GM10248 (cell line): ENCODE measurements at places on chromosomes 1 and 21.

DNA sequence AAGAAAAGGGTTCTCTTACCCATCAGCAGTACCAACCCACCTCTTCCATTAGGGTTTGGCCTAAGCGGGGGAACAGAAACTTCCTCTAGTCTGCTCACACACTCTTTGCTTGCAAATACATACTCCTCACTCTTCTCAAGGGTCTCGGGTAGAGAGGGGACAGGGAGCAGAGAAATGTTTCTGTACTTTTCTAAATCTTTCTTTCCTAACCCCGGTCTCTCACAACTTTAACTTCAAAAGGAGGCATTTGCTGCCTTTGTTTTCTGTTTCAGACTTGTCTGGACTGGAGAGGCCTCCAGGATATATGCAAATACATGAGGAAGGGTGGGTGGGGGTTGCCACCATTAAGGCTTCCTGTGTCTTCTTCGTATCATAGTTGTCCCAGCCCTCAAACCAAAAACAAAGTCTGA, 10.5 kb upstream of the LAX1 start:
- no peak for DNase-seq

DNA sequence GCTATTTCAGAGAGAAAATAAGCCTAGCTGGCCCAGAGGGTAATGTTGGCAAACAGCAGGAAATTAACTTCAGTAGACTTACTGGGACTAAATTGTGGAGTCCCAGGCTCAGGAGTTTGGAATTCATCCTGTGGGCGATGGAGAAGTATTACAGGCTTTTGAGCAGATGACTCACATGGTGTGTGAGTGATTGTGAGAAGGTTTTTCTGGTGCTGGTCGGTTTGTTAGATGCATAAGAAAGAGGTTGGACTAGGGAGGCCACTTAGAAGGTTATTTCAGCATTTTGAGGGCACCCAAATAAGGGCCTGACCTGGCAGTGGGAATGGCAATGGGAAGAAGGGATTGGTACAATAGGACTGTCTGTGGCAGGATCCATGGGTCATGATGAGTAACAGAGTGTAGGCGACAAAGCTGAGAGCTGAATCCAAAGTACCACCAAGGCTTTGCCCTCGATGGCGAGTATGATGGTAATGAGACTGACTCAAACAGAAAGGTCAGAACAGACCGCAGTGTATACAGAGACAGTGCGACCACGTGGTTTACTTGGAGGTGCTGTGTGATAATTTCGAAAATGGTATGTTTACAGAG, 69.2 kb upstream of the KIF26B start:
- DNase-seq, result peak; percentile 34

- no peak for DNase-seq
These were observed 26.7 kb downstream of the MAP10 start for GRCh38 chr1:232831895-232832294.

DNA sequence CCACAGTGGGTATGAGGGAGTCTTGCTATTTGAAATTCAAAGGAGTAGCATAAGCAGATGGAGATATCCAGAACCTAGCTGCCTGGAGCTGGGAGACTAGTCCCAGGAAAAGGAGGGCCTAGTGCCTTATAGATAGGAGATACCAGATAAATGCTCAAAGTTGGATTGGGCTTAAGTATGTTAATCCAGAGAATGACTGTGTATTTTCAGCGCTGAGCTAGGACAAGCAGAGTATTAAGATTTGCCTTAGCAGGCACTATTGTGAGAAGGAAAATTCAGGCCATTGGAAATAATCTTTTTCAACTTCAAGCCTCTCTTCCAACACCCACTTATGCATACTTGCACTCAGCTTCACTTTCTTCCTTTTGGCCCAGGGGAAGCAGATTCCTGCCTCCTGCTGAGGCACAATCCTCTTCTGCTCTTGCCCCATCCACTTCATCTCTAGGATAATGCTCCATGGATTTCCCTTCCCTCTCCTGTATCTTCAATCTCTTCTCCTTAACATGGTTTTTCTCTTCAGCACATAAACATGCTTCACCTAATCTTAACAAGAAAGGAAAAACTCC, 21.1 kb downstream of the PIK3C2B start:
- no peak for DNase-seq

DNA sequence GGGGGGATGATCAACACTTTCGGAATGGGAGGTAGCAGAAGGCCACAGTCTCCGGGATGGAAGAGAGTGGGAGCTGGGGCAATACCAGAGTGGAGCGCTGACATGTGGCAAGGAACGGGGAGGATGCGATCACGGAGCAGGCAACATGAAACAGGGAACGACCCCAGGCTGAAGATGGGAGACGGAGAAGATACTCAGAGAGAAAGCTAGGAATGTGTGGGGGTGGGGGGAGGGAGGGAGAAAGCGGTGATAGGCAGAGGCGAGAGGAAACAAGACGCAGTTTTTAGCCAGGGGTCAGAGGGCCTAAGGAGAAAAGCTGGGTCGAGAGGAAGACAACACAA, 577 bp downstream of the RAB3GAP2 start:
- DNase-seq, result no peak

DNA sequence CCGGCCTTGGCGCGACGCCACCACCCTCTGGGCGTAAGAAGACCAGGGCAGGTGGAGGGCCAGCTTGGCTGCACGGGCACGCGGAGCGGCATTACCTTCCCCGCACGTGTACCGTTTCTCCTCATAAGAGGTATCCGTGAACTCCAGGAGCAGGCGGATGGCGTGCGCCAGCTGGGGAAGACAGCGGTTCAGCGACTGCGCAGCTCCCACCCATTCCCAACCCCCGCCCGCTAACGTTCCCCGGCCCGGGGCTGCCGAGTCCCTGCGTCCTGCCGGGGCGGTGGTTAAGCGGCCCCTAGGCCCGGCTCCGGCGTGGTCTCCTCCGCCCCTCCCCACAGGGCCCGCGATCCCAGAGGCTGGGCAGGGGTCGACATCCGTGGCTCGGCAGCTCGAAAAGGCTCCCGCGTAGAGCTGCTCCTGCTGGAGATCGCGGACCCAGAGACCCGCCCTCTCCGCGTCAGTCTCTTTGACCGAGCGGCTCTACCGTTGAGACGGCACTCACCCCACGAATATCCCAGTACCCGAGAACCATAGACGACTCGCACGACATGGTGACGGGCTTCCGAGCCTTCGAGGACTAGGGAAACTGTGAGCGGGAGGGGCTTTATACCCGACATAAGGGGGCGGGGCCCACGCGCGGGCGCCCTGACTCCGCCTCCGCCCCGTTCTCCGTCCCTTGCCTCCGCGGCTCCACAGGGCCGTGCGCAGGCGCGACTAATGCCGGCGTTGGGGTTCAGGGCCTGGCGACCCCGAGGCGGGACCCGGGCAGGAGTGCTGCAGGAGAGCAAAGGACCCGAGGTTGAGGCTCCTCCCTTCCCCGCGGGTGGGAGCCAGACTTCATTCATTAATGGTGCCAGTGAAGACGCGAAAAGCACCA, 862 bp downstream of the GSTM3 start:
- DNase-seq, result peak; percentile 82

DNA sequence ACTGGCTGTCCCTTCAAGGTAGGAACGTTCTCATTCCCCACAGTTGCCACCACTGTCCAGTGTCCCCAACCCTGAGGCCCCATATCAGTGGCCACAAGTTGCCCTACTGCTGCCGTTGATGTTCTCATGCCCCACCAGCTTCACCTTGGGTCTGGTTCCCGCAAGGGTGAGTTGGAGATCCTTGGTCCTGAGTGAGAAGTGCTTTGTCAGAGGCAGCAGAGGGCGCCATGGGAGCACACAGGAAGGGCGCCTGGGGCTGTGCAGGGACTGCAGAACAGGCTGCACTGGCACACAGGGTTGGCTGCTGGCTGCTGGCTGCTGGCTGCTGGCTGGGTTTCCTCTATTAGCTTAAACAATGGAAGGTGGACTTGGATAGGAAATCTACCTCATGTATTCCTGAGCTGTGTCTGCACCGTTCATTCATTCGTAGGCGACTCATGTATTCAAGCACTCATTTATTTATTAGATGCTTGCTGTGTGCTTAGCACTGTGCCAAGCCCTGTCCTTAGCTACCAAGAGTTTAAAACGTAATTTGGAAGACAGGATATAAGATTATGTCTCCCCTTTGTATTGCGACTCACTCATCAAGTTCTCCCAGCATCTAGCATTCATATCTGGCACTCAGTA, 2.1 kb upstream of the S100A9 start:
- DNase-seq, result peak; percentile 61

- no peak for DNase-seq
These were observed 157.1 kb downstream of the KCNT2 start for GRCh38 chr1:196451103-196451502.

- DNase-seq, result no peak
These were observed 7.1 kb upstream of the RGS16 start for GRCh38 chr1:182611326-182611725.

- no peak for DNase-seq
These were observed 387.3 kb upstream of the PLXNA2 start for GRCh38 chr1:208631506-208631905.

GRCh38 chr1:172430128-172430454, 9.6 kb downstream of the C1orf105 start:
- no peak for DNase-seq

GRCh38 chr1:228338521-228339051, 68.0 kb downstream of the TRIM11 start:
- no peak for DNase-seq
